ENCODE measurements at places on chromosomes 2 and 18.

- DNase-seq: no peak
Measured at GRCh38 chr2:123073371-123073770, 951.7 kb upstream of the CNTNAP5 start.

DNA sequence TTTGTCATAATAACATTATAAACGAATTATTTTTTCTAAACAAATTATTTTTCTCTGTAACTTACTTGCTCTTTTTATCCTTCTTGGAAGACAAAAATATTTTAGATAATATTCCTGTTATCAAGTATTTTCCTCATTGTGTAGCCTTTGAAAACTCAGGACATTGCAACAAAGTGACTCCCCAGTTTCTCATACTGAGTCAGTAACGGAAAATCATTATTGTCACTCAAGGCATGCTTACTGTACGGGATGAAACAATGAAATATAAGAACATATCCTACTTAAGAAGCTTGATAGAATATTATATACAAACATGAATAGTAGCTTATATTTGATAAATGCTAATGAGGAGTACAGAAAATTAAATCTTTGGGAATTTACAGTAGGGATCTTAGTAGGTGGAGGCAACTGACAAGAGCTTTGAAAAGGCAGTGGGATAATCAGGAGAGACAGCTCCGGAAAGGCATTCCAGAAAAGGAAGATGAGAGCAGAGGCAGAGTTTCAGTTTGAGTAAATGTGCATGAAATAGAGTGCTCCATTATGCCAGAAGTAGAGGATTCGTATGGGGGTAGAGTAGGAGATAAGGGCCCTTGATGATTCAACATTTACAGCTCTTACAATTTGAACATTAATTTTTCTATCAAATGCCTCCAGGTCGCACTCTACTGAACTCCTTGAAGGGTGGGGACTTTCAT is 14.0 kb upstream of the YES1 start:
- DNase-seq: no peak

DNA sequence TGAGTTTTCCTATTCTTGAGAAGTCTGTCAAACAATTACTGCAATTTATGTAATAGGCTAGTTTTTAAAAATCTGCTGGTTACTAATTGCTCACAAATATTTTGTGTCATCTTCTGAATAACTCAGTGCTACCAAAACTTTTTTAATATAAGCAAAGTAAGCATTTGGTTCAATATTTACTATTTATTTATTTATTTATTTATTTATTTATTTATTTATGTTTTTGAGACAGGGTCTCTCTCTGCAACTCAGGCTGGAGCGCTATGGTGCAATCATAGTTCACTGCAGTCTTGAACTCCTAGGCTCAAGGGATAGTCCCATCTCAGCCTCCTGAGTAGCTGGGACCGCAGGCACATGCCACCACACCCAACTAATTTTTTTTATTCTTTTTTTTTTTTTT is 60.4 kb upstream of the CDH20 start:
- no peak for DNase-seq

GRCh38 chr2:200021449-200022114 is 66.2 kb downstream of the MAIP1 start:
- no peak for DNase-seq

- no peak for DNase-seq
Measured at GRCh38 chr18:79910563-79911343, 40.7 kb downstream of the SLC66A2 start.

GRCh38 chr2:69272803-69273471 is 114.1 kb downstream of the GFPT1 start:
- DNase-seq: no peak

Data from cerebellar nuclear complex (tissue), 1 donor.